Activated CD8-positive, alpha-beta T cell treated with anti-CD3 and anti-CD28 coated beads for 36 hours (primary cell): ENCODE measurements at places on chromosomes 11 and 22. TPM values are rescaled to one million over a fixed set of nuclear protein-coding genes. Genes with fewer than 3 reads are reported as not detected.

Gene APOBEC3F
- total RNA-seq, result 20.7 TPM

Gene HBE1
- not detected for total RNA-seq

Gene SLC35E4
- 3.8 TPM for total RNA-seq

Gene CPT1B
- total RNA-seq, result 42.9 TPM

Gene SNX32
- total RNA-seq, result 1.6 TPM

Gene RIMBP3B
- 0.29 TPM for total RNA-seq

Gene IZUMO1R
- not detected for total RNA-seq

Gene OR51I1
- total RNA-seq, result not detected

Gene PLA2G3
- total RNA-seq, result not detected

Gene MUC2
- total RNA-seq, result not detected

DNA sequence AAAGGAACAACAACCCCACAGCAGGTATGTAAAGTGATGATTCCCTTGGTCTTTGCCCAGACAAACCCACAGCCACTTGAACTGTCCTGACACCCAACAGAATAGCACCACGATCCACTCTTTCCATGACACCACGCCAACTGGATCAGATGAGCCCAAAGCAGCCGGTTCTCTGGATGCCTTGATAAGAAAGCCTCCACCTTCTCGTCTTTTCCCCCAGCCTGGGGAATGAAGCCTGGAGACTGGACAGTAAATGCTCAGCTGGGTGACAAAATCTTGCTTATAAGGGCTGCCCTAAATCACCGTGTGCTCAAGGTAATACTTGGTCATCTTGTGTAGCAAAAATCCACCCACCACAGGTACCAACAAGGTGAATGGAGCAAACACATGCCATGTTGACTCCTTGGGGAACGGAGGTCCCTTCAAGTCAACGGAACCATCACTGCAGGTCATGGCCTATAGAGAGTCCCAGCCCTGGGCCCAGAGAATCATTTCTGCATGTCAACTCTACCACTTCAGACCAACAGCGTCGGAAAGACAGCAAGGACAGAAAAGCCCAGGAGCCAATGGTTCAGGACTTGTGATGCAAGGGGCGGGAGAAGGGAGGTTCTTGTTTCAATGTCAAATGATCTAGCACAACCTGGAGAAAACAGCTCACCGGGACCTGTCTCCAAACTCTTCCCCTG, 2.2 kb upstream of the MYO18B start:
- no peak for DNase-seq

- no peak for DNase-seq
These were observed 11.0 kb upstream of the MTFP1 start for GRCh38 chr22:30414525-30415047.

DNA sequence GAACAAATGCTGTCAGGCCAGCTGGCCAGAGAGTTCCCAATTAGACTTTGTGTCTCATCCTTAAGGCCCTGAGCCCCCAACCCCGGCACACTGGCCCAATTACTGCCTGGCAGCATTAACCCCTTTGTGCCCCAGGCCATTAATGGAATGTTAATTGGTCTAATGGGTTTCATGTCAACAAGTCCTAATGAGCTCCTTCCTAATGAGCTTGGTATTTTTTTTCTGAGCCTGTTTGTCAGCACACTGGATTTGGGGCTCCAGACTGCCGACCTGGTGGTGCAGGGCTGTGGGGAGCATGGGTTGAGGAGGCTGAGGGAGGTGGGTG, 148.8 kb downstream of the FEZ1 start:
- no peak for DNase-seq

DNA sequence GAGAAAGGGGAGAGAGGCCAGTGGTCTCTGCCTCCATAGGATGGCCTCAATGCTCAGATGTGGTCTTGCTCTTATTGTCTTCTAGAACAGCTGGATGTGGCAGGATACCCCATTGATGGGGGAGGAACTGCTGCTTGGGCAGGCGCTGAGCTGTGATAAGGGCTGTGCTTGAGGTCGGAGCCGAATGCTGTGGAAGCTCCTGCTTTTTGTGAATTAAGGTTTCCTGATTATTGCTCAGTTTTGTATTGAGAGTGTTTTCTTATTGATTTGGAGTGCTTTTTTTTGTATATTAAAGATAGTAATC, 57.2 kb downstream of the CABIN1 start:
- no peak for DNase-seq

GRCh38 chr11:44595006-44595405, 29.5 kb downstream of the CD82 start:
- DNase-seq, result no peak

DNA sequence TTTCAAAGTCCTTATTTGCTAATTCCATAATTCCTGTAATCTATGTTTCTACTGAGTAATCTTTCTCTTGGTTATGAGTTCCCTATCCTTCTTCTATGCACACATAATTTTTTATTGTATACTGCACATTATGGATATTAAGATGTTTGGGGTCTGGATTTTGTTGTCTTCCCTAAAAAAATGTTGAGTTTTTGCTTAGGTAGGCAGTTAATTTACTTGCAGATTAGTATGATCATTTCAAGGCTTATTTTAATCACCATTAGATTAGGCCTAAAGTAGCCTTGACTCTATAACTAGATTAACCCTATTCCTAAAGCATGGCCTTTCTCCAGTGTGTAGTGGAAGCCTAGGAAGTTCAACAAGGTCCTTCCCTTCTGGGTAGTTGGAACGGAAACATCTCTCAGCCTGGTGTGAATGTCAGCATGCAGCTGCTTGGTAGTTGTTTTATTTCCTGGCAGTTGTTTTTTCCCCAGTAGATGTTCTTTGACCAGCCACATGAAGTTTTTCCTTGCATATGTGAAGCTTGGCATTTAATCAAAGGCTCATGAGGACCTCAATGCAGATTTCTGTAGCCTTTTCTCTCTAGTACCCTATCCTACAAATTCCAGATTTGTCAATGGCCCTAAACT, 419.3 kb upstream of the NARS2 start:
- no peak for DNase-seq

- DNase-seq, result no peak
These were observed 779.7 kb upstream of the LRRC4C start for GRCh38 chr11:42239188-42239587.

DNA sequence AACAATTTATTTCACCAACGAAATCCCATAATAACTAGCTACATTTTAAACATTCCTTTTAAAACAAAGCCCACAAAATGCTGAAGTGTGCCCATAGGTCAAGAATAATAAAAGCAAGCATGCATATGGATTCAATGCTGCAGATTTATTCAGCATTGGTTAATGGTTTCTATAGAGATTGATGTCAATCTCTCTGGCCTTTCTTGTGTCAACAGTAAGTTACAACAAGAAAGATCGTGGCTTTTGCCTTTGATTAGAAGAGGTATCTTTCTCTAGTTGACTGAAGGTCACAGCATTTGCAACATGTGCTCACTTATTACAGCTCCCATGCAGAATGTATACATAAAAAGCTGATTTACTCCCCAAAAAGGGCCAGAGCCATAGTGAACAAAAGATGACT, 1.4 kb upstream of the SOX6 start:
- no peak for DNase-seq

DNA sequence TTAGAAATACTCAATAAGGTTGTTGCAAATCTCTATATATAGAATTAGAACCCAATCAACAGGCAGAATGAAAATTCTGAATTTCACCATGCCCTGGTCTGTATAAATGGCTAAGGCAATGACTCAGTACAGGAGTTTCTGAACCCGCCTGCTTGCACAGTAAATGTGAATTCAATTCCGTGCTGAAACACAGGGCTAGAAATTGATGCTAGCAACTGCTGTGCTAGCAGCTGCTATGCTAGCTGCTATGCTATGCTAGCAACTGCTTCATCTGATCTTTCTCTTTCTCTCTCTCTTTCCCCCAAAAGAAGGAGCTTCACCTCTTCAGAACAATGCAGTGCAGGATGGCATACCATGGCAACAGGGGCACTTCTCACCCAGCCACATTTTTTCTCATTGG, 9.7 kb upstream of the OR52J3 start:
- DNase-seq, result no peak

DNA sequence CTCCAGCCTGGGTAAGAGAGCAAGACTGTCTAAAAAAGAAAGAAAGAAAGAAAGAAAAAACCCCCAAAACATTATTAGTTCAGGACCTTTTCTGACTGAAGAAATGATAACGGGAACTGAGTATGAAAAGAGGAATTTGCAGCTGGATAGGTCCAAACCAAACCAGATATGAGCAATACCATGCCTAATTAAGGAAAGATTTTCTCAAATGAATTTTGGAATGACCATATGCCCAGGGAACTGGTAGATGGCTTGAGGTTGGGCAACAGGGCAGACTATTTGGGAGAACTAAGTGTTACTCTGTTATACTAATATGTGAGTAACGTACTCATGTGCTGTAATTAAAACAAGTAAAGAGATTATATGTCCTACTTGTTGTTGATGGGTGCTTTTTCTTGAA, 186.1 kb downstream of the TMEM135 start:
- DNase-seq, result no peak

DNA sequence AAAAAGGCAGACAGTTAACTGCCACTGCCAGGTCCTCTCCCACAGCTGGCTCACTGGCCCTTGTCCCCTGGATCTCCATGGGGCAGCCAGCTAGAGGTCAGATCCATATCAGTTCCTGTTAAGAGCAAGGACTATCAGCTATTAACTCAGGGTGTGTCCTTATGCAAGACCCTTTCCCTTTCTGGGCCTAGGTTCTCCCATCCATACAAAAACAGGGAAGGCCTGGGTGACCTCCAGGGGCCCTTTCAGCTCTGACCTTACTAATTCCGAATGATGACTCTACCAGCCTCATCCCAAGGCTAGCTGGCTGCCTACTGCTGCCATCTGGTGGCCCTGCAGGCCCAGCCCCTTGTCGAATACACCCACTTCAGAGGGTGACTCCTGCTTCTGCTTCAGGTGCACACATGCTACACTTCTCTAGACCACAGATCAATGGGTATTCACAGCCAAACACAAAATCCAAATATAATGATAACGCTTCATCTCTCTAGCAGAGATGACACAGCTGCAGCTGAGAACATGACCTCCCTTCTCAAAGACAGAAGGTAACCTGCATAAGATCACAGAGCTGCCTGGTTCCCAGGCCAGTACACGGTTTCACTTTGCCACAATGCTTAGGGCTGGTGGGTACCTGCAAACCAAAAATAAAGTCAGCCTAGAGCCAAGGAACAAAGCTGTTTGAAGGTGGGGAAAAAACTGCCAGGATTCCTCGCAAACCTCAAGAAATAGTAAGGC, 34.1 kb downstream of the SERGEF start:
- DNase-seq, result peak; percentile 41

GRCh38 chr22:43230971-43231723, 44.2 kb upstream of the TTLL12 start:
- peak; percentile 77 for DNase-seq

- DNase-seq, result no peak
These were observed 15.5 kb downstream of the OR52M1 start for GRCh38 chr11:4560467-4560866.

- DNase-seq, result no peak
These were observed 76.6 kb downstream of the FBLN1 start for GRCh38 chr22:45579306-45579705.

DNA sequence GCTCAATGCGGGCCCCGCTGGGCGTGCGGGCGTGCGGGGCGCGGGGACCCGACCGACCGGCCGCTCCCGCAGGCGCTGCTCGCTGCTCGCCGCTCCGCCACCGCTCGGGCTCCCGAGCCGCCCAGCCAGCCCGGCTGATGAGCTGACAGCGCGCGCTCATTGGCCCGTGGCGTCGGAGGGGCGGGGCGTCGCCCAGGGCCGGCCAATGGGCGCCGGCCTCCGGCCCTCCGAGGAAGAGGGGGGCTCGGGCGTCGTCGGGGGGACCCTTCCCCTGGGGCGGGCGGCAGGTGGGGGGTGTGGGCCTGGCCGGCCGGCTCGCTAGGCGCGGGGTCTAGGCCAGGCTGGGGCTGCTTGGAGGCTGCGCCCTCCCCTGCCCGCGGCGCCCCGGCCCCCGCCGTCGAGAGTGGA, at the start of gene SCUBE1:
Gene SCUBE1, minus strand, starts transcription at position 111 of the 408 bp plus-strand sequence. CDS start 111 bp downstream, outside the sequence.
- peak; percentile 48 for DNase-seq

- no peak for DNase-seq
These were observed at the start of gene CARD10 for GRCh38 chr22:37519268-37520195. TSS of gene CARD10 (minus strand) at chr22:37519415. CDS start at chr22:37519200, 215 bp downstream.

GRCh38 chr22:40176921-40177737, 596 bp upstream of the TNRC6B start:
- DNase-seq, result peak; percentile 89

DNA sequence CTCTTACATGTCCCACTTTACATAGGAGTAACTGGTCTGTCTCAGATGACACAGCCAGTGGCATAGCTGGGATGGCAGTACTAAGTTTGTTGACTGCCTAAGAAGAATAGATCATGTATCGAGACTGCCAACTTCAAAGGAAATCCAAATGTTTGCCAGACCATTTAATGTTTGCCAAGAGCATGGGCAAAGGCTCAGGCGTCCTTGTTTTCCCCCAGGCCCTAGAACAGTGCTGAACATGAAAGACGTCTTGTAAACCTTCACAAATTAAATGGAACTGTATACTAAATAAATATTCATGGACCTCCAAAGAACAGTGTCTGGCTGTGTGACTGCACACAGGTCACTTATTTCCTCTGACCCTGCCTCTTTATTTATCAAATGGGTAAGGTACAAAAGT, 234.7 kb upstream of the CCDC90B start:
- DNase-seq, result no peak

- no peak for DNase-seq
These were observed 16.0 kb upstream of the B4GALNT4 start for GRCh38 chr11:353179-353873.

- DNase-seq, result no peak
These were observed 66.9 kb downstream of the BCR start for GRCh38 chr22:23246982-23247766.

DNA sequence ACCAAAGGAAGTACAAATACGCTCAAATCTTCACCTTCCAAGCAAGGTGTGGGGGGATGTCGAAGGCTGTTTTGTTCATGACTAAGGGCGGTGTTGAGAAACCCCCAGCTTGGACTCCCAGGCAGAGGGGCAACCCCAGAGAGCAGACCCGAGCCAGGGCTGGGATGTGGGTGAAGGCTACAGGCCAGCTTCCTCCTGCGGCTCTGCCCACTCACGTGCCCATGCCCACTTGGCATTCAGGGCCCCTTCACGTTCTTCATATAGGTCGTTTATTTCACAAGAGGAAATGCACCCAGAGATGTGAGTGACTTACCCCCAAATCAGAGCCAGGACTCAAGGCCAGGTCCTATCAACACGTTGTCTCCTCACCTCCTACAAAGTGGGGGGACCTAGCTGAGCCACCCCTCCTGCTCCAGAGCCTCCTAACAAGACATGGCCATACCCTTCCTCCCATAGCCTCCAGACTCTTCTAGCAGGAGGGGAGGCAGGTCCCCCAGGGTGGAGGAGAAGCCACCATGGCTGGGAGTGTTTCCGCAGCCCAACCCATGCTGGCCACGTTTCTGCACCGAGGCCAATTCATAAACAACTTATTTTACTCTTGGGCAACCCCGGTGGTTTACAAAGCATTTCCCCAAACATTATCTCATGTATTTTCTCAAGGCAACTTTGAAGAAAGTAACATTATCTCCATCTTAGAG, 22.0 kb downstream of the TMEM184B start:
- no peak for DNase-seq

- DNase-seq, result no peak
These were observed 32.5 kb downstream of the PLEKHA7 start for GRCh38 chr11:16981651-16982194.

GRCh38 chr11:107791343-107792048, 67.1 kb downstream of the SLC35F2 start:
- DNase-seq, result no peak

- DNase-seq, result no peak
These were observed 432.1 kb downstream of the BRD1 start for GRCh38 chr22:49395617-49396016.

- no peak for DNase-seq
These were observed 7.8 kb upstream of the TMA7B start for GRCh38 chr22:39952347-39952746.
